NCI-H1417 treated with DMSO at 0.1 percent for 48 hours (cell line): ENCODE measurements at places on chromosomes 12 and 14.

- DNase-seq = peak; percentile 7
These were observed 107.0 kb downstream of the ADAMTS20 start for GRCh38 chr12:43444940-43445564.

DNA sequence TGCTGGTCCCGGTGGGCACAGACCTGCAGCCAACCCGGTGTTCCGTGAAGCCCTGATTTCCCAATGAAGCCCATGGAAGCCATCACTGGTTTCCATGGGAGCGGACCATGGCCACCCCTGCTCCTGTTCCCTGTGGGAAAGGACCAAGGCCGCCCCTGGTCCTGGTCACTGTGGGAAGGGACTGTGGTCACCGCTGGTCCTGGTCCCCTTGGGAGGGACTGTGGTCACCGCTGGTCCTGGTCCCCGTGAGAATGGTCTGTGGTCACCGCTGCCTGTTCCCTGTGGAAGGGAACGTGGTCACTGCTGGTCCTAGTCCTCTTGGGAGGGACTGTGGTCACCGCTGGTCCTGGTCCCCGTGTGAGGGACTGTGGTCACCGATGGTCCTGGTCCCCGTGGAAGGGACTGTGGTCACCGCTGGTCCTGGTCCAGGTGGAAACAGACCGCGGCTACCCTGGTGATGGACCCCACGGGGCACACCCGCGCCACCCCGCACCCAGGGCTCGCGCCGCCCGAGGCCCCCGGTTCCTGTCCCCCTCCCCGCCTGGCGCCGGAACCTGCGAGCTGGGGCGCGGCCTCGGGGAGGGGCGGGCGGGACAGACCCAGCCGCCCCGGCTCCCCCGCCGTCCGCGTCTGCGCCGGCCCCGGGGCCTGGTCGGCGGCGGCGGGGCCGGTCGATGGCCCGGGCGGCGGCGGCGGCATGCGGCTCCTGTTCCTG, at the start of gene GLT1D1:
TSS of gene GLT1D1 (plus strand) at position 594 of the 715 bp plus-strand sequence. CDS start at position 698, 104 bp downstream.
- no peak for DNase-seq

DNA sequence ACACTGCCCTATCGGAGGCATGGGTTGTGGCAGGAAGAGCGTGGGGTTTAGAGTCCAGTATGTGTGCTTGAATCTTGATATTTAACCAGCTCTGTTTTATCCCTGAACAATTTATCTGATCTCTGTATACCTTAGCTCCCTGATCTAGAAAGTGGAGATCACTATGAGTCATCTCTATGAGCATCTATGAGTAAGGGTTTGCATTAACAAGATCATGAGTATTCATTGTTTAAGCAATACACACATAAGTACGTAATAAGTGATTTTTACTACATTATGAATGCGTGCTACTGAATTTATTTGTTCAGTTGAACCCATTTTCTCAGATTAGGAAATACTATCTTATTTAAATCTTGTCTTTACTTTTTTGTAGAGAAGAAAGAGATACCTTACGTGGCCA, 49.4 kb downstream of the GPATCH2L start:
- no peak for DNase-seq

DNA sequence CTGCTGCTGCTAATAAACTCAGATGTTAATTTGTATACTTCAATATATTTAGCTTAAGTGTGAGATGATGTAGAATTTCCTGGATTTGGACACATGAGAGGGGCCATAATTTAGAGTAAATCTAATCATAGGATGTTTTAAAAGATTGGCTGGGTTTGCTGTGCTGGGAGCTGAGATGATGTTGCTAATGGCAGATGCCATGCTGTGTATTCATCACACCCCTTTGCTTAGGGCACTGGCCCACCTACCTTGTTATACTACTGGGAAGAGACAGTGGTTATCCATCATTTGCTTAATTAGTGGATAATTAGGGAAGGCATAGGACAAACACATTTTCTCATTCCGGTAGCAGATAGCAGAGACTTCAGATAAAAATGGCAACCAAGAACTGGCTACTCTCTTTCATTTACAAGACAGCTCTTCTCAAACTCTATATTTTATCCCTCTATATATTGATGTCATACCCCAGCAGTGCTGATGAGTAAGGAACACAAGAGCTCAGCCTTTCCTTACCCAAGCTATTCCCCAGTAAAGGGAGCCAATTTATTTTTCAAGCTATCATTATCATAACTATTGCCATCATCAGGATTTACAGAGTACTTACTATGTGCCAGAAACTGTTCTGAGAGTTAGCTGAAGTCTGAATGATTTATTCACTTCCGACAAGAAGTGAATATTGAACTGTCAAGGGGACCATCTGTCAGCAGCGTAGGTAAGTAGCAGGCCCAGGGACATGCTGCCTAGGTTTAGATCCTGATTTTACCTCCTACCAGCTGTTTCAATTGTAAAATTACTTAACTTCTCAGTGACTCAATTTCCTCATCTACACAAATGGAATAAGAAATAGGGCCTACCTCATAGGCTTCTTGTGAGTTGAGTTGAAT, 204.6 kb upstream of the FLRT2 start:
- DNase-seq = no peak

DNA sequence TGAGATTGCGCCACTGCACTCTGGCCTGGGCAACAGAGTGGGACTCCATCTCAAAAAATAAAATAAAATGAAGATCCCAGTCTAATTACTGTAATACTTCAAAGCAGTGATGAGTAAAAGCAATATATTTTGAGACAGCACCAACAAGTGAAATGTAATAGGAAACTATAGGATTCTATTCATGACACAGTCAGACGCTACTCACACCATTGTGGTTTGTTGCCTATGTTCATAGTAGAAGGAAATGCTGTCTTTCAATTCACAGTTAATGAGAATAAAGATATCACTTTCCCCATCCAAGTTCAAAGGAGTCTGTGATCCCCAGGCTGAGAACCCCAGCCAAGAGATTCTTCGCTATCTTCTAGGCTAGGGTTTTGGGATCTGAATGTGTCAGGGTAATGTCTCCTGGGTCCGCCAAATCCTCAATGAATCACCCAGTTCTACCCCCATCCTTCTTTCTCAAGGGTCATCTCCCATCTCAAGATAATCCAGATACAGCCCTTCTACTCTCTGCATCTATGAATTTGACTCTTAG, 16.6 kb upstream of the DTX1 start:
- DNase-seq = no peak

- DNase-seq = no peak
These were observed 8.1 kb downstream of the PTPN6 start for GRCh38 chr12:6959058-6959804.

DNA sequence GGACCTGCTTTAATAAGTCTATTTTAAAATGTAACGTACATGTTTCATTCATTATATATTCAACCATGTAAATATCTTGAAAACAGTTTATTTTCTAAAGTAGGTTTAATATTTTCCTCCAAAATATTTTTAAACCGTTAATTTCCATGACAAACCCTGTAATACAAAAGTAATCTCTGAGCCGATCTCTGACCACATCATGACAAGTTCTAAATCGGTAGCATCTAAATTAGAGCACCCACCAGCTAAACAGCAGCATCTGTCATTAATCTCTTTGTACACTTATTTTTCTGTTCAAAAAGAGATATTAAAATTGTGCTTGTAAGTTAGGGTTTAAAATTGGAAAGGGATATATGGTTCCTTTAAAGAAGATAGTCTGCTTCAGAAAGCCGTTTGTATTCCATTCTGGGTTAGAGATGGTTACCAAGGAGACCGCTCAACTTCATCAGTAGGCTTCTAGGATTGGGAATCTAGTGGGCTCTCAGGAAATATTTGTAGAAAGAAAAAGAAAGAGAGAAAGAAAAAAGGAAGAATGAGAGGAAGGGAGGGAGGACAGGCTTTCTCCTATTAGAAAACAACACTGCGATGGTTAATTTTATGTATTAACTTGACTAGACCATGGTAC, 232.5 kb upstream of the FOXN3 start:
- no peak for DNase-seq

- no peak for DNase-seq
These were observed 71.5 kb downstream of the WDR20 start for GRCh38 chr14:102211240-102211639.

GRCh38 chr12:46983959-46984841, 95.2 kb upstream of the PCED1B start:
- peak; percentile 8 for DNase-seq

GRCh38 chr14:93729993-93730392, 58.3 kb downstream of the PRIMA1 start:
- no peak for DNase-seq

- no peak for DNase-seq
These were observed 6.2 kb downstream of the TTLL5 start for GRCh38 chr14:75667099-75667765.

DNA sequence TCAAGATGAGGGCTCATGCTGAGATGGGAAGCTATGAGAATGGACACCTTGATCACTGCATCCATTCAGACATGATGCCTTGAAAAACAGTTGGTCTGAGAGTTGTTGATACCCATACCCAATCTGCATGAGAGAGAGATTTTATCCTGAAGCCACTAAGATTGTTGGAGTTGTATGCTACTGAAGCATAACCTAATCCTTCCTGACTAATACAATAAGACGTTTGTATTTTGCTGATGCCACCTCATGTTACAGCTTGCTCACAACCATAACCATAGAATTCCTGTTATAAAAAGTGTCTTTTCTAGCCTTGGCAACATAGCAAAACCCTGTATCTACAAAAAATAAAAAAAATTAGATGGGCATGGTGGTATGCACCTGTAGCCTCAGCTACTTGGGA, 12.7 kb upstream of the SERPINA1 start:
- no peak for DNase-seq

GRCh38 chr12:17104801-17105200, 498.8 kb upstream of the LMO3 start:
- no peak for DNase-seq

DNA sequence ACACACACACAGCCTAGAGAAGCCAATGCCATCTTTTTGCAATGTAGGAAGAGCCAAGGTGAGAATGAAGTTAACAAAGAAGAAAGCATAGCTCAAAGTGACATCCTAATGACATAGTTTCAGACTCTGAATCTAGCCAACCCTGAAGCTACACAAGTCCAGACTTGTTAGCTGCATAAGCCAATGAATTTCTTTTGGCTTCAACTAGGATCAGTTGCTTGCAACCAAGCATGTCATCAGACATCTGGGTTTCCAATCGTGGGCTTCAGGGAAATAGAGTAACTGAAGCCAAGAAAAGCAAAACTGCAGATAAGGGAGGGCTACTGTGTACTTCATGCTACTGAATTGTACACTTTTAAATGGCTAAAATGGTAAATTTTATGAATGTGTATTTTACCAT, 4.4 kb upstream of the GPHN start:
- no peak for DNase-seq

- DNase-seq = no peak
These were observed at the start of gene RGS6 for GRCh38 chr14:71932229-71932981. Gene RGS6, plus strand, starts transcription at chr14:71932429.

GRCh38 chr14:57712102-57712501, 153.8 kb downstream of the SLC35F4 start:
- no peak for DNase-seq

GRCh38 chr12:92695577-92695976, 7.2 kb upstream of the PLEKHG7 start:
- DNase-seq = peak; percentile 89

DNA sequence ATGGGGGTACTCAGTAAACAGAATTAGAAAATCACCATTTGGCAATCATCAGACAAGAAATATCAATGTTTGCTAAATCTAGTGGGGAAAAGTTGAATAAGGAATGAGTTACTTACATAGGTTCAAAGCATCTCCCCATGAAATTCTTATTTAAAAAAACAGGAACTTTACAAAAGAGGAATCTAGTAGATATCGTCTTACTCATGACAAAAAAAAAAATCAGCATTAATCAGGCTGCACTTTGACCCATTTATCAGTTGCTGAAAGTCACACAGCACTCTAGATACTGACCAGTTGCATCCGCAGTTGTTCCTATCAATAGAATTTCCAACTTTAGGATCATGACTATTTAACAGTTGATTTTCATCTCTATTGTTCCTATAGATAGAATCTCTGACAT, 5.8 kb upstream of the DICER1 start:
- DNase-seq = no peak

DNA sequence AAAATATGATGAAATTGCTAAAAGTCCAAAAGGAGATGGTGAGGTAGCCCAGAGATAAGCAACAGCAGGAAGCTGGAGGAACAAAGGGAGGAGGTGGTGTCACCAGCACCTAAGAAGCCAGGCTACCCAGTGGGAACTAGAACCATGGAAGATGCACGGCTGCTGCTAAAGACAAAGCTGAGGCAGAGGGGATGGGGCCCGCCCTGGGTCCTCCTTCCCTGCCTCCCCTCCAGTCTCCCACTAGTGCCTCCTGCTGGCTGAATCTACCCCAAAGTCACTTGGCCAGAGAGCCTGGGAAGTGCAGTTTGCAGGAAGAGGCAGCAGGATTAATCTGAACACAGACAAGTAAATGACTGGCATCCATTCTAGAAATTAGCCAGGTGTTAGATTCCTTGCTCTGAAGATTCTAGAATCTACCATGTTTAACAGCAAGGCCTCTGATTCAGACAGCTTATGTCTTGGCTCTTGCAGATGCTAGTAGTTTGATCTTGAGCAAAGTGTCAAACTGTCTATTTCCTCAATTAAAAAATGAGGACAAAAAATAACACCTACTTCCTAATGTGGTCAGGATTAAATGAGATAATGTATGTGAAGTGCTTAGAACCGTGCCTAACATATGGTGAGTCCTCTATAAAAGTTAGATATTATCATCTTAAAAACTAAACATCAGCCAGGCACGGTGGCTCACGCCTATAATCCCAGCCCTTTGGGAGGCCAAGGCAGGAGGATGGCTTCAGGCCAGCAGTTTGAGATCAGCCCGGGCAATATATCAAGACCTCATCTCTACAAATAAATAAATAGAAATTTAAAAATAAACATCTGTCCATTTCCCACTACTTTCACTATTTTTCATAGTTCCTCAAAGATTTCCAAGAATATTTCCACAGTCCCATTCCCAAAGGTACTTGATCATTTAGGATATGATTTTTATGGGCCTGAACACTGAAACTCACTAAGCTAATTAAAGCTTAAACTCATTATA, 5.8 kb upstream of the LRP10 start:
- DNase-seq = no peak

DNA sequence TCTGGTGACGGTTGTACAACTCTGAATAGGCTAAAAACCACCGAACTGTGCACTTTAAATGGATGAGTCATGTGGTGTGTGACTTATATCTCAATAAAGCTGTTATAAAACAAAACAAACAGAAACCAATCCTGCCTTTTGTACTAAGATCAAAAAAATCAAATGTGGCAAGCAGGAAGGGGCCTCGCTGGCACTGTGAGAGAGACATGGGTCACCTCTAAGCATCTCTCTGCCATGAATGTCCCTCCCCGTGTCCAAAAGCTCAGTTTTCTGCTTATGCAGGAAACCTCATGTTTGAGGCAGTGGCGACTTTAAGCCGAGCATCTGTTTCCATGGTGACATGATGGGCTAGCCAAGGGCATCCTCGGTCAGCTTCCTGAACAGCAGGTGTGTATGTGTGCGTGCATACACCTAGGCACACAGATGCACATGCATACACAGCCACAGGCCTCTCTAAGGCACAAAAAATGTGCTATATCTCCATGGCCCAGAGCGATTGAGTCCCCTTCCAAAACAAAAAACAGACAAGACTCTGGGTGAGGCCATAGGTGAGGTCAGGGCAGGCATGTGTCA, 44.4 kb downstream of the ARL6IP4 start:
- no peak for DNase-seq
